Renal cortex interstitium (tissue), 15 donors: ENCODE measurements at places on chromosomes 3 and 15. TPM values are rescaled to one million over a fixed set of nuclear protein-coding genes. Genes with fewer than 3 reads are reported as not detected.

Gene NLGN1
- polyA plus RNA-seq: 1.9 TPM

Gene CLDN11
- polyA plus RNA-seq: 225 TPM

Gene PP2D1
- polyA plus RNA-seq: 0.59 TPM

Gene IFRD2
- polyA plus RNA-seq: 50.0 TPM

Gene STRA6
- 40.6 TPM for polyA plus RNA-seq
